ENCODE measurements at places on chromosomes 16 and 17. TPM values are rescaled to one million over a fixed set of nuclear protein-coding genes. Genes with fewer than 3 reads are reported as not detected.

SDR42E2 gene
- total RNA-seq, result not detected

SLC12A3 gene
- total RNA-seq, result not detected

MT1F gene
- total RNA-seq, result 0.18 TPM

DNA sequence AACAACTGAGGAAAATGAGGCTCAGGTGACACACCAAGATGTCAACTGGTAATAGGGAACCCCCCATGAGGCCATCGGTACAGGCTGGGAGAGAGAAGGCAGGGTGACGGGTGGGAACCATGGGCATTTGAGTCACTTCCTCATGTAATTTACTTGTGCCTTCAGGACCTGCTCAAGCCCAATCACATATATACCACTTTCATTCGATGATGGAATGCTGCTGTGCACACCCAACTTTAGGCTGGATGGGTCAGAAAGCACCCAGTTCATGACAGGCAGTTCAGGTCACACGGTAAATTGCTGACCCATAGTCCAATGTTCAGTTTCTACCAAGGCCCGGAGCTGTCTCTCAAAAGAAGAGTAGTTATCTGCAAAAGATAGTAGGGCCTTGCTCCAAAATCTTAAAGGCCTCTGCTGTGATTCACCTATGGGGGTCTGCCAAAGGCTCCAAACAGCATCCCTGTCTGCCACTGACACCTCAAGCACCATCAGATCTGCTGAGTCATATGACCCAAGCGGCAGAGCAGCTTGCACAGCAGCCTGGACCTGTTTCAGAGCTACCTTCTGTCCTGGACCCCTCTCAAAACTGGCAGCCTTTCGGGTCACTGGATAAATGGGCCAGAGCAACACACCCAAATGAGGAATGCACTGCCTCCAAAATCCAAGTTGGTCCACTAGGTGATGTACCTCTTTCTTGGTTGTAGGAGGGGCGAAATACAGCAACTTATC is 24.7 kb downstream of the ZZEF1 start:
- DNase-seq, result no peak

- no peak for DNase-seq
Observed at GRCh38 chr17:37234106-37234505, 141.7 kb upstream of the C17orf78 start.

All from fibroblast of the aortic adventitia (primary cell).